ENCODE measurements at places on chromosomes 5 and 9. TPM values are rescaled to one million over a fixed set of nuclear protein-coding genes. Genes with fewer than 3 reads are reported as not detected.

The REEP2 gene
- not detected for total RNA-seq

The CRB2 gene
- not detected for total RNA-seq

The OR1J2 gene
- not detected for total RNA-seq

The GLDC gene
- total RNA-seq: 1.7 TPM

The NOL6 gene
- total RNA-seq: 25.3 TPM

The LECT2 gene
- not detected for total RNA-seq

GRCh38 chr5:54551292-54551691 lies 33.7 kb downstream of the SNX18 start:
- H3K27me3 ChIP-seq: no peaks in the 10 kb centered on the region
- no peak overlapping the region for H3K27ac ChIP-seq
- DNase-seq: no peak
- H3K4me1 ChIP-seq: peaks cover 35% of the 10 kb centered on the region

DNA sequence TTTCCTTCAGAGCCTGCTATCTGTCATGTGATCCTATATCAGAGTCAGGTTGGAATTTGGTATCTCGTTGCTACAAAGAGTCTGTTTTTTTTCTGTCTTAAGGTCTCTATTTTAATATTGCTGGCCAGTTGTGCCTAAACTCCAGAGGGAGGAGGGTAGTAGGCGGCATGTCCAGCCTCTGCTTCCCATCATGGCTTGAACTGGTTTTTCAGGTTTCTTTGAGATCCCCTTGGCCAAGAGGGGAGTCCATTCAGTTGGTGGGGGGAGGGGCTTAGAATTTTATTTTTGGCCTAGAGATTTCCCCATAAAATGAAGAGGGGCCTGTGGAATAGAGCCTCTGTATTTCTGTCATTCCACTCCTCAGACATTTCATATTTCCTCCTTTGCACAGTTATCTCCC lies 15.4 kb upstream of the ZNF354C start:
- H3K27me3 ChIP-seq: no peaks in the 10 kb centered on the region
- no peaks in the 10 kb centered on the region for H3K4me1 ChIP-seq
- no peak for DNase-seq

GRCh38 chr5:10645146-10645545 lies 81.3 kb downstream of the ANKRD33B start:
- H3K4me1 ChIP-seq: no peaks in the 10 kb centered on the region
- H3K4me3 ChIP-seq: no peak overlapping the region
- H3K27me3 ChIP-seq: peaks cover 16% of the 10 kb centered on the region
- no peak for DNase-seq
- H3K36me3 ChIP-seq: no peaks in the 10 kb centered on the region

DNA sequence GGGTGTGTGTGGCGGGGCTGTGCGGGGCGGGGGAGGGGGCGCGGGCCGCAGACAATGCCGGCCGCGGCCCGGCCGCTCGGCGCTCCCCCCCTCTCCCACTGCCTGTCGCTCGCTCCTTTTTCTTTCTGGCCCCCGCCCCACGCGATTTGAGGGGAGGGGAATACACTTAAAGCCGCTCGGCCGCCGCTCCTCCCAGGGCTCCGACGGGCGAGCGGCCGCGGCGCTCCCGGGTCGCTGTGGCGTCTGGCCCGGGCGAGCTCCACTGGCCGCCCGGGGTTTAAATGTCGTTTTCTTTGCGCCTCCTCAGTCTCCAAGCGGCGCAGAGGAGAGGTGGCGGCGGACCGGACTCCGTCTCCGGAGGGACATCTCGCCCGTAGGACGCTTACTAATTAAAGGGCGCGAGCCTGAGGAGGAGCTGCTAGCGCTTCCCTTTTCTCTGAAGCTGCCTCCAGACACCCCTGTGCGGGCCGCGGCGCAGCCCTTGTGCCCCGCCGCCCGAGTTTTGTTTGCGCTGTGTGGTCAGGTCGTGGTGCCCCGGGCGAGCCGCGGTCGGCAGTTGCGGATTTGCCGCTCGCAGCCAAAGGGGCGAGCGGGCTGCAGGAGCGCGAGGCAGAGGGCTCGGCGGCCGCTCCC lies 1.4 kb downstream of the ZSWIM6 start:
- H3K36me3 ChIP-seq: no peaks in the 10 kb centered on the region
- no peaks in the 10 kb centered on the region for H3K4me1 ChIP-seq
- peak overlapping the region; percentile 69 for H3K27ac ChIP-seq
- H3K4me3 ChIP-seq: peak overlapping the region; percentile 86
- peak; percentile 39 for DNase-seq
- H3K27me3 ChIP-seq: no peaks in the 10 kb centered on the region

DNA sequence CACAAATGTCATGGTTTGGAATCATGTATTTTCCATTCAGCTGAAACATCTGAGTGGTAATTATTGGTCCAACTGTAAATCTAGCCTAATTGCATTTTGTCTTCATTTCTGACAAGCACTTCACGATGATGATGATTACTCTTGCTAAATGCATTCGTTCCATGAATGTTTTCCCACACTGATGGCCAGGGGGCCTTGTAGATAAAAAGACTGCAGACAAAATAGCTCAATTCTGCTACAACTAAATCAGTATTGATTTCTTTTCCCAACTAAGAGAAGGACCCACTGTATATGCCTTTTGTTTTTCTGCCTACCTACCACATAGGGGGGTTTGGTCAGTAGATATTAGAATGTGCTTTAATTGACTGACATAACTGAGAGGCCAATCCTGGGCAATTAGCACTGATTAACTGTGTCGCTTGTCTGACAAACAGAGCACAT lies 1351.3 kb upstream of the NUDT12 start:
- H3K27ac ChIP-seq: no peak overlapping the region
- no peak for DNase-seq
- no peaks in the 10 kb centered on the region for H3K36me3 ChIP-seq
- no peaks in the 10 kb centered on the region for H3K4me1 ChIP-seq

DNA sequence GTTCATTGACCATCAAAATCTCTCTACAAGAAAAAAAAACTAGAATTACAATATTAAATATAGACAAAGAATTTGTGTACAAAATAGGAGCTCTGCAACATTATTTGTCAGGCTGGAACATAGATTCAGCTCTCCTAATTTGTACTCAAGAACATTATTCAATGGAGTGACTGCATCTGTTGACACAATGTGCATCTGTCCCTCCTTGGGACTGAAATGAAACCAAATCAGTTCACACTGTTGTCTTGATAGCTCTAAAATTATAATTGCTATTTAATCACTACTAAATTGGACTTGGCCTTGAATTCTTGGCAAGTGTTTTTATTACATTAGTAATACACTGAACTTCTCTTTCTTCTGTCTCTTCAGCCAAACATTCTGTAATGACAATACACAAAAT lies 47.7 kb downstream of the FTMT start:
- H3K27me3 ChIP-seq: no peaks in the 10 kb centered on the region
- no peak overlapping the region for H3K27ac ChIP-seq
- H3K4me3 ChIP-seq: no peak overlapping the region
- no peaks in the 10 kb centered on the region for H3K36me3 ChIP-seq
- no peaks in the 10 kb centered on the region for H3K4me1 ChIP-seq

GRCh38 chr5:83219495-83219894 lies 142.1 kb downstream of the XRCC4 start:
- H3K4me3 ChIP-seq: no peak overlapping the region
- H3K27me3 ChIP-seq: no peaks in the 10 kb centered on the region
- no peaks in the 10 kb centered on the region for H3K4me1 ChIP-seq
- no peak for DNase-seq
- no peaks in the 10 kb centered on the region for H3K36me3 ChIP-seq

GRCh38 chr9:89370593-89370992 lies 52.3 kb downstream of the SECISBP2 start:
- no peaks in the 10 kb centered on the region for H3K36me3 ChIP-seq
- no peaks in the 10 kb centered on the region for H3K27me3 ChIP-seq
- H3K27ac ChIP-seq: no peak overlapping the region

DNA sequence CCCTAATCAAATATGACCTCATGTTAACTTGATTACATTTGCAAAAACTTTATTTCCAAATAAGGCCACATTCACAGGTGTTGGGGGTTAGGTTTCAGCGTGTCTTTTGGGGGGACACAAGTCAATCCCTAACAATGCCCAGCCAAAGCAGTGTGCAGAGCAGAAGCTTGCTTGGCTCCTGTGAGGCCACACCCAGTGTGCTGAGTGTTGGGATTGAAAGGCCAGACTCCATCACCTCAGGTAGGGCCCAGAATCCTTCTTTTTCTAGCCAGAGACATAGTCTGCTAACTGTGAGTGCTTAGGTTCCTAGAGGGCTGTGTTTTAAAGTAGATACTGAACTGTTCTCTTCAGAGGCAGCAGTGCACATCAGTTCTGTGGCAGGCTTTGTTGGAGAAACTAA lies 27.9 kb downstream of the KDM4C start:
- H3K4me3 ChIP-seq: no peak overlapping the region
- H3K4me1 ChIP-seq: peaks cover 16% of the 10 kb centered on the region
- no peaks in the 10 kb centered on the region for H3K36me3 ChIP-seq
- H3K27ac ChIP-seq: no peak overlapping the region
- no peaks in the 10 kb centered on the region for H3K27me3 ChIP-seq
- DNase-seq: no peak
